Stimulated activated CD8-positive, alpha-beta memory T cell treated with anti-CD3 and anti-CD28 coated beads, Interleukin-12 subunit alpha, Interleukin-12 subunit beta, amount 100 ng/mL, for 4 hours (primary cell): ENCODE measurements at places on chromosomes 1 and 21.

GRCh38 chr1:39676948-39677548 lies 5.1 kb upstream of the NT5C1A start:
- DNase-seq, result no peak

DNA sequence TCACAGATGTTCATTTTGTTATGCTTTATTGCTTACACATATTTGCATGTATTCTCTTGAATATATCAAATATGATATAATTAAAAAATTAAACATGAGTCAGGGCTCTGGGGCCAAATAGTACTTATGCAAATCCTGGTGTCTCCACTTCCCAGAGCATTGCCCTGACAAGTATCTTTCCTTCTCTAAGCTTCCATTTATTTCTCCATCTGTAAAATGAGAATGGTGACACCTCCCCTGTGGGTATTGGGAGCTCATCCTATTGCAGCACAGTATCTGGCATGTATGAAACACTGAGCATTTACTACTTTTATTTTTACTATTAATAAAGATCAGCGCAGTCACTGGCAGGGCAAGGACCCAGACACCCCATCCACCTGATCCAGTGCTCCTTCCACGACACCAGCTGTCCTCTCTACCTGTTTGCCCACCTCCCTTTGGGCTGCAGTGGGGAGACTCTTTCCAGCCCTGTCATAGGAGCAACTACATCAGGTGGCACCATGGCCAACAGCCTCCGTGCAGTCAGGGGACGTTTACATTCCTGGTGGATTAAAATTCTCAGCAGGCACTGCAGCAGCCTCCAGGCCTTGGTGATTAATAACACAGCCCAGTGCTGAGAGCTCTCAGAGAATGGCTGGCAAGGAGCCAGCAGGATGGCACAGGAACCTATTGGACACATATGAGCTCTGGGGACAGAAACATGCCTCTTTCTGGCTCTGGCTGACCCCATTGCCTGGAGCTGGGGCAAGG lies 113.0 kb downstream of the DMRTB1 start:
- DNase-seq, result no peak

DNA sequence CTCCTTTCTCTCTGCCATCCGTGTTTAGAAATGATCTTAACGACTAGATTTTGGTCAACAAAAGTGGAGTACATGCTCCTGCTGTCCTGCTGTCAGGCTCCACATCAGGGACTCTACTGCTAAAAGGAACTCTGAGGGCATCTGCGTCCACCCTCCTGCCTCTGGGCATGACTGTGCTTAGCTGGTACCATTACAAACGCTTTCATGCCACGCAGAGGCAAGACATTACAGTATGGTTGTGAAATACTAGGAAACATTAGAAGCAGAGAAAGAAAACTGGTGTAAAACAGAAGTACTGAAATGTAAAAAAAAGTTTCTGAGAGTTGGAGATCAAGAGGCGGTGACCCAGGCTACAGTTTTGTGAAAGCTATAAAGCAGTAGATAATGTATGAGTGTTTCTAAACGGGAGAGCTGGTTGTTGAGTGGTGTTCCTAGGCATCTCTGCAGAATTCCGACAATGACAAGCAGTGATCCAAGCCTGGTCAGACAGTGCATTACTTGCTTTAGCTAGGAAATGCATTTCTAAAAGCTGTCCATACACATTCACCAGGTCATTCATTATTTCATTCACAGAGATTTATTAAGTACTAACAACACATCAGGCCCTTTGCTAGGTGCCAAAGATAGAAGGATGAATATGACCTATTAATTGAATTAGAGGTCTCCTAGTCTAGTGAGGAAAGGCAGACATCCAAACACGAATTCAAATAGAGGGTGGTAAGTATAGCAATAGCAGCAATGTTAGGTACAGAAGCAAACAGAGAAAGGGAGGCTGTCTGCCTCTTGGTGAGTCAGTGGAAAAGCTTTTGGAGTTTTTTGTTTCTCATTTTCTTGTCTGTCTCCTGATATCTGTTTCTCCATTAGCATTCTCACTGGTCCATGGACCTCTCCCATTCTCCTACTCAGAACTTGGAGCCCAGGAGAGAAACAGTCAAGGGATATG lies 401.9 kb downstream of the LMO4 start:
- DNase-seq, result no peak

DNA sequence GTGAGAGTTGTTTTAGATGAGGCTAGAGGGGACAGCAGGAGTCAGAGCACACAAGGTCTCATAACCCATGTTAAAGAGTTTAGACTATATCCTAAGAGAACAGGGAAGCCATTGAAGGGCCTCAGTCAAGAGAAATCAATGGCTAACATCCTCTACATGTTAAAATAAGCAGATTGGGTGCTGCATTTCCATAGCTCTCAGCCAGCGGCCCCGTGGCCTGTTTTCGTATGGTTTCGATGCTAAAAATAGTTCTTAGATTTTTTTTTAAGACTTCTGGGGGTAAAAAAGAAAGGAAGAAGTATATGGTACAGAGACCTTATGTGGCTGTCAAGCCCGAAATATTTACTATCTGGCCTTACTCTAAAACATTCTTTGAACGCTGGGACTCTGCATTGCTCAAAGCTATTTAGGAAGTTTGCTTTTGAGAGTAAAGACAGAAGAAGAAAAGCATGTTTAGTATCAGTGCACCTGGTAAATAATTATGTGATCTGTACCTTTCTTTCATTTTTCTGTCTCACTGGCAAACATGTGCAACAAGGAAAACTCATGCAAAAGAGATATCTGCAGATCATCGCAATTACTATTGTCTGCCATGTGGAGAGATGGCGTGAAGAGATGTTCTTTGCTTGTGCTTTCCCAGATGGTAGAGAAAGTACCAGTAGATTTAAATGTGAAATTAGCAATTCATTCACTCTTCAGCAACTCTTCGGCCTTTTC lies 8.4 kb downstream of the PDIK1L start:
- DNase-seq, result no peak

- no peak for DNase-seq
Observed at GRCh38 chr1:115251856-115252255, 86.2 kb downstream of the NGF start.

DNA sequence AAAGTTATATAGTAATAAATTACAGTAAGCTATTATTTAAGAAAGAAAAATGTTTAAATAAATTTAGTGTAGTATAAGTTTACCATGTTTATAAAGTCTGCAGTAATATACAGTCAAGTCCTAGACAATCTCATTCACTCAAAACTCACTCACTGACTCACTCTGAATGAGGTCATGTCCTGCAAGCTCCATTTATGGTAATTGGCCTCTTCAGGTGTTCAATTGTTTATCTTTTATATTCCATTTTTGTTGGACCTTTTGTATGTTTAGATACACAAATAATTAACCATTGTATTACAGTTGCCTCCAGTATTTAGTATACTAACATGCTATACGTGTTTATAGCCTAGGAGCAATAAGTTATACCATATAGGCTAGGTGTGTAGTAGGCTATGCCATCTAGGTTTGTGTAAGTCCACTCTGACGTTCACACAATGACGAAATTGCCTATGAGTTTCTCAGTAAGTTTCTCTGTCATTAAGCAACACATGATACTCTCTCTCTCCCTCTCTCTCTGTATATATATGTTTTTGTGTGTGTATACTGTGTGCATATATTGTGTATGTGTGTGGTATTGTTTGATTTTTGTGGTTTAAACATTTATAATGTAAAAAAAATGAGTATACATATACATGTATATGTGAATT lies 161.2 kb downstream of the NCAM2 start:
- no peak for DNase-seq

GRCh38 chr1:116166655-116167054 lies 55.5 kb downstream of the MAB21L3 start:
- no peak for DNase-seq

DNA sequence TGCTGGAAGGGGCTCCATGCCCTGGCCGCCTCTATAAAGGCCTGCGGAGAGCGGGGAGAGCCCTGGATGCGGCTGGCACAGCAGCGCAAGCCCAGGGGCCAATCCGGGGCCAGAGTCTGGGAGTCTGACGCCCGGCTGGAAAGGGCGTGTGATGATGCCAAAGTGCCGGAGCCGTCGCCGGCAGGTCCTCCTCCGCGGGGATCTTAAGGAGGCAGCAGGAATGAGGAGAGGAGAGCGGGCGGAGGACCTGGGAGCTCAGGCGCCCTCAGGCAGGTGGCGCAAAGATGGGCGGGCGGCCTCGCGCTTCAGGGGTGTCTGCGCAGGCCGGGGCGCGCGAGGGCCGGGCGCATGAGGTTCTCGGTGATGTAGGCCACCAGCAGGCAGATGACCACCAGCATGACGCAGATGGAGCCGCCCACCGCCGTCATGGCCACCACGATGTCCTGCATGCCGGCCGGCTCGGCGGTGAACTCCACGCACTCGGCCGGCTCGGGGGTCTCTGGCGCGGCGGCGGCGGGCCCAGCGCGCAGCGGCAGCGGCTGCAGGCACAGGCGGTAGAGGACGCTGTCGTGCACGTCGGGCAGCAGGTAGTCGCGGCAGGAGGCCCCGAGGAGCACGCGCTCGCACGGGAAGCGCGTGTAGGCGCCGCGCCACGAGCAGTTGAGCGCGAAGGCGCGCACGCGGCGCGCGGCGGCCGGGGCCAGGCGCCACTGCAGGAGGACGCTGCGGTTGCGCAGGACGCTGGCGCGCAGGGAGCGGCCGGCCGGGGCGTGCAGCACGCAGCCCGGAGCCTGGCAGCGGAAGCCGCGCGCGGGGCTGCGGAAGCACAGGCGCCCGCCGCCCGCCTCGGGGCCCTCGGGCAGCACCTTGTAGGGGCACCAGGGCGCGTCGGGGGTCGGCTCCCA lies 653 bp downstream of the FNDC10 start:
- no peak for DNase-seq

GRCh38 chr1:222713091-222713961 lies 962 bp downstream of the BROX start:
- DNase-seq, result peak; percentile 88

DNA sequence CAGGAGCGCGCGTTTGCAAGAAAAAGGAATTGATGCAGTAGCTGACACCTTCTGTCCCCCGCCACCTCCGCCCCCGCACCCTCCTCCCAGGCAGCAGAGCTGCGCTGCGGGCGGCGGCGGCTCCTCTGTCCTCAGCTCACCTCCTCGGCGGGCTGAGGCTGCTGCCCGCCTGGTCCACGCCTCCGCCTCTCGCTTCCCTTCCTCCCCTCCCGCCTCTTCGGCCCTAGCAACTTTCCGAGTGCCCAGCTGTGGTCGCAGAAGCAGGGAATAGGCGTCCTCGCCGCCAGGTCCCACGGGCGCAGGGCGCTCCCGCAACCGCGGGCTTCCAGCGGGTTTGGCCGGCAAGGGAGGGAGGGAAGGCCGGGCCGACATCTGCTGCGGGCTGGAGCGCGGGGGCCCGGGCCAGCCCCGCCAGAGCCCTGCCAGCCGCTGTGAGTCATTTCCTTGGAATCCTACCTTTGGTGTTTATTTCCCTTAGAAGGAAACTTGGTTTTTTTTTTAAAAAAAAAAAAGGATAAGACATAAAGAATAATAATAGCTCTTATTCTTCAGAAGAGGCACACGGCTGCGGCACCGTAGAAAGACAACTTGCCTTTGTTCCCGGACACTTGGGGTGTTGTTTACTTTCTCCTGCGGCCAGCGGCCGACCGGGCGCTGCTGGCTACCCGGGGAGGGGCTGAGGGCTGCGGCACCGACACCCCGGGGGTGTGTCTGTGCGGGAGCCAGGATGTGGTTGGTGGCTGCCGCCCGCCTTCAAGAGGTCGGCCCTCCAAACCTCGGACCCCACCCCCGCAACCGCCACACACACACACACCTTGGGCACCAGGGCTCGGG lies 1.1 kb downstream of the SERTAD4 start:
- no peak for DNase-seq

DNA sequence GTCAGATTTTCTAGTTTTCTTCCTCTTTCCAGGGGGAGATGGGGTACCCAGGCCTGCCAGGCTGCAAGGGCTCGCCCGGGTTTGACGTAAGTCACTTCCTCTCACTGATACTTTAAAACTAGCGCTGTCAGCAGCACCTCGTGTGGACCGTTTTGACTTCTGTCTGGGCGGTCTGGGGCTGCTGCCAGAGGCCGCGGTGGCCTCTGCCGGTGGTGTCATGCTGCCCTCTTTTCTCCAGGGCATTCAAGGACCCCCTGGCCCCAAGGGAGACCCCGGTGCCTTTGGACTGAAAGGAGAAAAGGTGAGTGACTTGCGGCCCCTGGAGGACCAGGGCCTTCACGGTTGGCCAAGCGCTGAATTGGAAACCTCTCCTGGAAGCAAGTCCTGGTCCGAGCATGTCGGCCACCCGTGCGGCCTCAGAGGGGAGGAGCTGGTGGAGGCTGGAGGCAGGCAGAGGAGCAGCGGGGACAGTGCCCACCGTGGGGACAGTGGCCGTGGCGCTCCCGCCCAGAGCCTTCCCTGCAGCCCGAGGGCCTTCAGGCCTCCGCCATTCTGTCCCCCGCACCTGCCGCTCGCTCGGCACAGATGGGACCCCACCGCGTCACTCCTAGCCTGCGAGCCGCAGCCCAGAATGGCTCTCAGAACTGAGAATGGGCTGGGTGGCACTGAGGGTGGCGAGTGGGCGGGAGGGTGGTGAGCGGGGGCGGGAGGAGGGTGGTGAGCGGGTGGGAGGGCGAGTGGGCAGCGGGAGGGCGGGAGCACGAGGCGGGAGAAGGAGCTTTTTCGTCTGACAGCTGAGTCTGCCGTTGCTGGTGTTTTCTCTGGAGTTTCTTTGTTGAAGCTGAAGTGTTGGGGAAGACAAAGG lies 9.4 kb downstream of the COL6A1 start:
- no peak for DNase-seq

DNA sequence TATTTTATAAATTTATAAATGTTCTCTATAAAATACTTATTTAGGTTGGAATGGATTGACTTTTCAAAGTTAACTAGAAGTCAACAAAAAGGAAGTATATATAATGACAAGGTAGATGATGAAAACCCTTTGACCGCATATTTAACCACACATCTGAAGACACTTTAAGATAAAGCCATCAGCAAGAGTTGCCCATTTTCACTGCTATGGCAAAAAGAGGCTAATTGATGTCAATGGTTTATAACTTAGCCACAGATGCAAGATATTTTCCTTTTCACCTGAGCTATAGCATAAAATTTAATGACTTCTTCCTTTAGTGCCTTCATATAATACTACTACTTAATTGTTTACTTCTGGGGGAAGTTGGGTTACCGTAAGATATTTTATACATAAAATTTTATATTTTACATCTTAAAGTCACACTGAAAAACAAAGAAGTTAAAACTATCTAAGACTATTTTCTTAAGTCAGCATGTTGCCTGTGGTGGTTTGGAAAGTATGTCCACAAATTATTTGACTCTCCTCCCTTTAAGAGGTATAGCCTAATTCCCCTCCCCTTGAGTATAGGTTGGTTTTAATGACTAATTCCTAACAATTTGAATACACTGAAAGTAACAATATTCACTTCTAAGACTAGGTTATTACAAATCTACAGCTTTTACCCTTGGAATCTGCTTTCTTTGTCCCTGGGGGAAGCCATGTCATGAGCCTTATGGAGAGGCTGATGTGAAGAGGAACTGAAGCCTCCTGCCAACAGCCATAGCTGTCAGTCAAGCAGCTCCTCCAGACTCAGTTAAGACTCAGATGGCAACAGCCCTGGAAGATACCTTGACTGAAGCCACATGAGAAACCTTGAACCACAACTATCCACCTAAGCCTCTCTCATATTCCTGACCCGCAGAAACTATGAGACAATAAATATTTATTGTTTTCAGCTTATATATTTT lies 40.3 kb upstream of the LRRC8B start:
- no peak for DNase-seq

GRCh38 chr1:37458551-37458950 lies 15.8 kb upstream of the ZC3H12A start:
- DNase-seq, result no peak

GRCh38 chr1:78045926-78046778 lies at the start of gene GIPC2:
Gene GIPC2 (plus strand): TSS chr1:78045966. CDS start chr1:78046095, 129 bp downstream.
- no peak for DNase-seq
